Mucosa of descending colon (tissue), 3 donors: ENCODE measurements at places on chromosomes 1 and 21.

DNA sequence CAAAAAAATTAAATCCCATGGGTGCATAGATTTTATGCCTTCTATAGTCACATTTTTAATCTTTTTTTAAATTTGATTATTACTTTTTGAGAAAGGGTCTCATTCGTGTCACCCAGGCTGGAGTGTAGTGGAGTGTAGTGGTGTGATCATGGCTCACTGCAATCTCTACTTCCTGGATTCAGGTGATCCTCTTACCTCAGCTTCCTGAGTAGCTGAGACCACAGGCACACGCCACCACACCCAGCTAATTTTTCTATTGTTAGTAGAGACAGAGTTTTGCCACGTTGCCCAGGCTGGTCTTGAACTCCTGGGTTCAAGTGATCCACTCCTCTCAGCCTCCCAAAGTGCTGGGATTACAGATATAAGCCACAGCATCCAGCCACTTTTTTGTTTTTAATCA is 10.4 kb downstream of the CBR3 start:
- no peak for DNase-seq

DNA sequence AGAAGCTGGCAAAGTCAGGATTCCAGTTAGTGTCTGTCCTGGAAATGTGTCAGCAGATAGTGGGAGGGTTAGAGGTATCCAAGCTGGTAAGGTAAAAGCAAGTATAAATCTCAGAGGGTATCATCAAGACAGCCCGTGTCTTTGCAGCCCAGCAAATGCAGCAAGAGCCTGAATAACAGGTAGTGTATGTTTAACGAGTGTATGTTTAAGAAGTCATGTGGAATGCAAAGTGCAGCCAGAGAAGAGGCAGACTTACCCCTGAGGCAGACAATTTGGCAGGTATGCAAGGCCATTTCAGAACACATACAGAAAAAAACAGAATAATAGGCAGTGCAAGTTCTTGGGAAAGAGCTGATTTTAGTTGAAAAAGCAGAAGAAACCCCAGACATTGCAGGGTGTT is 411.0 kb upstream of the NEGR1 start:
- no peak for DNase-seq

DNA sequence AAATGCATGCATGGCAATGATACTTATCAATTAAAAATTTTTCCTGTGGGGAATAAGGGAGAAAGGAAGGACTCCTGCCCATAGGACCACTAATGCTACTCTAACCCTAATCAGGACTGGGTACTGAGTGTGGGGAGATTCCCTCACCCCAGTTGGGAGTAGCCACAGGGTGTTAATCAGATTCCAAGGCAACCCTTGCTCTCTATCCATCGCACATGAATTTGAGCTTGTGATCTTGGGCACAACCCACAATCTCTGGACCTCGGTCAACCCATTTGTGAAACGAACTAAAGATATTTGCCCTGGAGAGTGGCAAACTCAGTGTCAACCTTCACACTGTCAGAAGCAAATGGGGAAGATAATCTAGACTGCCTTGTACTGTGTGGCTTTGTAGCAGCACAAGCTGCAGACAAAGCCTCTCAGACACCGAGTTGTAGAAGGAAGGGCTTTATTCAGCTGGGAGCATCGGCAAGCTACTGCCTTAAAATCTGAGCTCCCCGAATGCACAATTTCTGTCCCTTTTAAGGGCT is 69.5 kb downstream of the SERINC2 start:
- DNase-seq = no peak

DNA sequence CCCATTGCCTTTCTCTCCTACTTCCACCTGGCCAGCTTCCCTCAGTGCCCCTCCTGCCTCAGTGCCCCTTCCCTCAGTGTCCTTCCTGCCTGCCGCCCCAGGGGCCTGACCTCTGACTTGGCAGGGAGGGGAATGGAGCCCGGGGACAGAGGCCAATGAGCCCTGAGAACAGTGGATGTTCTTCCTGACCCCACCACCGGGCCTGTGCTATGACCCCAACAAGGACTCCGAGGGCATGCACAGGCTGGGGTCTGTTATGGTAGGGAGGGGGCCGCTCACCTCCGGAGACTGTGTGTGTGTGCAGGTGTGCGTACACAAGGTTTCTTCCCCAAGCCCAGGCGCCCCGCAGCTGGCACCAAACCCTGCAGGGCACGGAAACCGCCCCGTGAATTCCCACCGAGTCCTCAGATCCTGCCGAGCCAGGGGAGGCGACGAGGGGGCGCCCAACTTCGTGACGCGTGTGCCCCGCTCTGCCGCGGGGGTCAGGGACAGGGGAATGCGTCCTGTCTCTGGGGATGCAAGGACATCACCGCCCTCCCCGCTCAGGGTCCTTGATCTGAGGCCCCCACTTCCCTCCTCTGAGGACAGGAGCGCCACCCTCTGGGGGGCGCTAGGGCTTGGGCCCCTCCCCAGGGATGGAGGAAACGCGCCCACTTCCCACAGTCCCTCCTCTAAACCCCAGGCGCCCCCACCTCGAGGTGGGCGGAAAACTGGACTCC is 766 bp downstream of the RAP1GAP start:
- DNase-seq = peak; percentile 50

DNA sequence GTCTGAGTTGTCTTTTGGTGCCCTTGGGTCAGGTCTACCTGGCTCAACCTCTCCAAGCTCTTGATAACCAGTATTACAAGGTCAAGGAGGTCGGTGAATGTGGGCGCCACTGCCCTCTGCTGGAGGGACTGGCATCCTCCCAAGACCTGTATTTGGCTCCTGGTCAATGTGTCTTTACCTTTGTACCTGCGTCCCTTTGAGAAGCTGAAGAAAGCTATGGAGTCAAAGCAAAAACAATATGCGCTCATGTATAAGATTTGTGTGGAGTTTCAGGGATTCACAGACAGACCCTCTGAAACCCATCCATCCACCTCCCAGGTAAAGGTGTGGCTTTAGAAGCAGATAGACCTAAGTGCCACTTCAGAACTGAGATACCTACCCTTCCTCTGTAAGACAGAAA is 61.8 kb upstream of the NBL1 start:
- DNase-seq = peak; percentile 91

- DNase-seq = peak; percentile 86
Observed at GRCh38 chr1:155012026-155012546, 9.5 kb downstream of the ZBTB7B start.

- DNase-seq = no peak
Observed at GRCh38 chr1:246216906-246217305, 290.2 kb downstream of the SMYD3 start.

DNA sequence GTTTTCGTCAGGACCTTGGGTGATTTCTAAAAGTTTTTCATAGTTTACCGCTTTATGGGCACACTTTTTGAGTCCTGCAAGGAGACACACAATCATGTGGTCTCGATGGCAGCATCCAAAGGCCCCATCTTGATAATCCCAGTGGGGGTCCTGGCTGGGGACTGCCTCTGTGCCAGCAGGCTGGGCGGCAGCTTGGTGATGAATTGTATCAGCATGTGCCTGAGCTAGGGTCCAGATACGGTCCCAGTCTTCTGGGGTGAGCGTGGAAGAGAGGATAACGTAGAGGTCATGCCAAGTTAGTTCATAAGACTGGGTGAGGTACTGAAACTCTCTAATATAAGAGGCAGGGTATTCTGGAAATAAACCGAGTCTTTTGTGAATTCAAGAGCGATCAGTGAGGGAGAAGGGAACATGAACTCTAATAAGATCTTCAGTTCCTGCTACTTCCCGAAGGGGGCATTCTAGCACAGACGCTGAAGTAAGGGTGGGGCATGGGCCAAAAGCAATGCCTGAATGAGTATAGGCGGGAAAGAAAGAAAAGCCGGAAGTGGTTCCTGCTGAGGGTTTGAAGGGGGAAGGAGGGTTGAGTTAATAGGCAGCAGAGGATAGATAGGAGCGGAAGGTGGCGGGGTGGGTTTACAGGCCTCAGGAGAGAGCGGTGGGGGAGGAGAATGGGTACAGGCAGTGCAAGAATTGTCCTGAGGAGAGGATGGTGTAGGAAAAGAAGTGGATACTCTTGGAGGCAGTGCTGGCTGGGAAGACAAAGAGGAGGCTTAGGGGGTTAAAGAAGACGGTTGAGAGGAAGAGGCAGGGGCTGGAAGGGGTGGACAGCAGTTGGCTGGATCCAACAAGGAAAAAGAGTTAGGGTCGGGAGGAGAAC is 1.6 kb downstream of the ERVH48-1 start:
- DNase-seq = peak; percentile 51

GRCh38 chr1:158942490-158942889 is 11.1 kb downstream of the PYHIN1 start:
- DNase-seq = no peak

DNA sequence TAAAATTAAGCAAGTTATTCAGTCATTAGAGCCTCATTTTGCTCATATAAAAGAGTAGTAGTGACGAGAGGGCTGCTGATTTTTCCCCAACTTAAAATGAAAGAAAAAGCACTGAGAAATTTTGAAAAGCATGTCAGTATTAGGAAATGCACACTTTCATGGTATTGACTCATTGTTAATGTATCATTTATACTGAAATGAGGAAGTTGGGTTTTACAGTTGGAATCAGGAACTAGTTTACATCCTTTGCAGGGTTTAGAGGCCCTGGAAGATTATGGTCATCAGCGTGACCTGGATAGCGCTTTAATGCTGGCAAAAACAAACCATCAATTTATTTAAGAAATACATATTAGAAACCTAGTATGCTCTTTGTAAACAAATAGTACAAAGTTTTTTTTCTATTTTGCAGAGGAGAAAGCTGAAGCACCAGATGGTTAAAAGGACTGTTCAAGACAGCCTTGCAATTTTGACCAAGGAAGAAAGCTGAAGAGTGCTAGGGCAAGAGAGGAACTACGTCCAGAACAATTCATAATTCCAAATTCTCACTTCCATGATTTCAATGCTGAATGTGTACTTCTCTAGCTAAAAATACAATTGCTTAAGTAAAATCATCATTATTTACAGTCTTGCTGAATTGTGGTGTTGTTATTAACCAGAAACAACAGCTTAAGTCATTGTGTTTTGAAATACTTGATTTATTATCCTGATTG is 94.8 kb upstream of the SGIP1 start:
- DNase-seq = no peak

DNA sequence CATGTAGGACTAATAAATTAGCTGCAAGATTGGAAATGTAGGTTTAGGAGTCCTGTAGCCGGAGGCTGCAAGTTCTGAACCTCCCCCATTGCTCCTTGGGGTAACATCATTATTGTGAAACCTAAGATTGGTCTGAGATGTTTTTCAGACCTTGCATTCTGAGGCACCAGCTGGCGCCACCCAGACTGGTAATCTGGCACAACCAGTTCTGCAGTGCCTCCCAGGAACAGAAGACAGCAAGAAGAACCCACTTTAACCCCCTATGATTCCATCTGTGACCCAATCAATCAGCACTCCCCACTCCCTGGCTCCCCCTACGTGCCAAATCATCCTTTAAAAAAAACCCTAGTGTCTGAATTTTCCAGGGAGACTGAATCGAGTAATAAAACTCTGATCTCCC is 11.6 kb upstream of the DNAJC6 start:
- no peak for DNase-seq

GRCh38 chr1:82752046-82752445 is 951.3 kb downstream of the ADGRL2 start:
- DNase-seq = no peak

DNA sequence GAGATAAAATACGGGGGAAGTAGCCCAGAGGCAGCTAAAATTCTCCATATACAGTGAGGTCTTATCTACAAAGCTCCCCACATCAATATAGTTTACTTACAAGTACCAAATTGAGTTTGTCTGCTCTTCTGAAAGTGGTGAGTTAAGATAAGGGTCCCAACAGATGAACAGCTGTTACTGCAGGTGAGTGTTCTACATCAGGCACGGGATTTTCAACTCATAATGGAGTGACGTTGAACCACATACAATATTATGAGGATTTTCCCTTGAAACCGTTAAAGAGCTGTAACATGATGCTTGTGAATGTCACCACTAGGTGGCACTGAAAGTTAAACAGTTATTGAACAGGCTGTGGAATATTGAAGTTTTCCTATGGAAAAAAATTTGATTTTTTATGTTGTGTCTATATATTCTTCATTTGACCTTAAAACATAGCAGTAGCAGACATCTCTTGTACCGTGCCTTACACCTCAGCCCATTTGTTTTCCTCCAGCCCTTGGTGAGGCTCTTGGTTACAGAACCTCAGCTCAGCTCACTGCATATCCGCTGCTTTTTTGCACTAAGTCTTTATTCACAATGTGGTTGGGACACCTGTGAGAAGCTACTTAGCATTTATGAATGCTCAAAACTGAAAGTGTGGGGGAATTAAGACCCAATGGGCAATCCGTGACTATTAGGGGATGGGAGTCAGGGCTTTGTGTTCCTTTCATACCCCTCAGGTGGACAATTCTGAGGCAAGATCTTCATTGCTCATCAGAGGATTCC is 23.2 kb downstream of the CD1D start:
- DNase-seq = peak; percentile 69

- DNase-seq = no peak
Observed at GRCh38 chr1:57058652-57059501, 93.1 kb upstream of the C8B start.

- no peak for DNase-seq
Observed at GRCh38 chr1:204566583-204566955, 50.4 kb downstream of the MDM4 start.

DNA sequence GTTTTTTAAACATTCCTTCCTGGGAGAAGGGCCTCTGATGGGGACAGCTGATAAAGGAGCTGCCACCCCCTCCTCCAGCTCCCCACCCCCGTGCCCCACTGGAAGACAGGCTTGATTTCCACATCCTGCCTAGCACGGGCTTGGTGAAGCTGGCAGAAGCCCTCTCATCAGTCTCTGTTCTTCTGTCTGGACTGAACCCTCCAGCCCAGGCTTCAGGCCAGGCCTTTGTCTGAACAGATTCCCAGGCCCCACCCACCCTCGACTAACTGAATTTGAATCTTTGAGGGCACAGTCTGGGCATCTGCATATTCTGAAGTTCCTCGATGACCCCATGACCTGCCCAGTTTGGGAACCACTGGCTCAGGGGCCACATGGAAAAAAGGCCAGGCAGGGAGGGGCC is 75.3 kb downstream of the CD58 start:
- DNase-seq = no peak

DNA sequence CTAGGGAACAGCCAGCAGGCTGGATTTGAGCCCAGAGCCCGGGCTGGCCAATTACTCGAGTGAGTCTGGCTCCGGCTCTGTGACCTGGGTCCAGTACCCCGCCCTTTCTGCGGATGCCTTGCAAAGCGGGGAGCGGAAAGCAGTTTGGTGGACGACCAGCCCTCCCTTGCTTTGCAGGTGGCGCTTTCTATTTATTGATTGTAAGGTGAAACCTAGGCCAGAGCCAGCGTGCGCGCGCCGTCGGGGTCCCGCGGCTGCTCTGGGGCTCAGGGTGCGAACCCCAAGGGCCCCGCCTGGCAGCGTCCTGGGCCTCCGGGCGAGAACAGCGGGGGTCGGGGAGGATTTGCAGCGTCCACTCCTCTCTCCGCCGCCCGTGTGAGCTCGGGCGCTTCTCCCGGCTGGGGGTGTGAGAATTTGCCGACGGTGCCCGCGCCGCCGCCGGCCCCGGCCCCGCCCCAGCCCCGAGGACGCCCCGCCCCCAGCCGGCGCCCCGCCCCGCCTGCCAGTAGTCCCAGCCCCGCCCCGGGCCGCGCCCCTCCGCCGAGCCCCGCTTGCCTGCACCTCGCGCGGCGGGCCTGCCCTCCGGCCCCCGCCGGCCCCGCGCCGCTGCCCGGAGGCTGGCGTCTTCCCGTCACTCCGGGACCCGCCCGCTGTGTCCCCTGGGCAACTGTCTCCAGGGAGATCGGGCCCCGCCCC is 37.6 kb downstream of the PIK3CD start:
- peak; percentile 89 for DNase-seq

GRCh38 chr1:213744780-213745179 is 243.0 kb upstream of the PROX1 start:
- no peak for DNase-seq

GRCh38 chr1:236343246-236343870 is 50.7 kb upstream of the EDARADD start:
- DNase-seq = no peak
